ENCODE measurements at places on chromosomes 12 and 14. TPM values are rescaled to one million over a fixed set of nuclear protein-coding genes. Genes with fewer than 3 reads are reported as not detected.

Gene NAV3
- polyA plus RNA-seq = 7.3 TPM

DNA sequence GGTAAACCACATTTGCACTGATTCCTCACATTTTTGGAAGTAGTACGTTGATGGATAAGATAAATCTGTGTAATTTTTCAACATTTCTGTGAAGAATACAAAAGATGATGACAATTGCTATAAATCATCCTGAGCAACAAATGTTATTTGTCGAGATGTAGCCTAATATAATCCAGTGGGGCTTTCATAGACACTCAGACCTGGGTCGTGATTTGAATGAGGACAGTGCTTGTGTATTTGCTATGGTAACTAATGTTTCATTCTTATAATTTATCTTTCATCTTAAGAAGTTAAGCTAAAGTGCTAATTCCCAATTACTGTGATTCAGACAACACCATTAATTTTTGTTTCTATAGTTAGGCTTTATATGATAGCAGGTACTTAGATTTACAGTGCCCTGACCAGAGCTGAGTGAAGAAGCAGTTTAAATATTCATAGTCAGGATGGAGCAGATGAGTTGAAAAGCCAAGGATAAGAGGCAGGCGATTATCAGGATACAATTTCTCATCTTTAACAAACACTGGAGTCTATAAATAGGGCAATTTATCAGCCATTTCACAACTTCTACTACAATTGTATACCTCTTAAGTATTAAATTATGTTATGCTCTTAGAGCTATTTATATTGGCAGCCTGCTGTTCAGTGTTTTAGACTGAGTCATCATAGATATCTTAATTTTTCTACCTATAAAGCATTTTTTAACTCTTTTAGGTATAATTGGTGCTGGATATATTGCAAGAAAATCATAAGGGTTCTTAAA lies 359.9 kb downstream of the TRHDE start:
- no peak for DNase-seq

- DNase-seq = no peak
Measured at GRCh38 chr12:116783525-116784237, 45.6 kb downstream of the RNFT2 start.

GRCh38 chr12:121795034-121795968 lies 1.8 kb upstream of the RHOF start:
- no peak for DNase-seq

- no peak for DNase-seq
Measured at GRCh38 chr12:104565606-104566243, 109.0 kb downstream of the CHST11 start.

All from left renal cortex interstitium (tissue), 4 donors.